ENCODE measurements at places on chromosomes 7 and 10.

DNA sequence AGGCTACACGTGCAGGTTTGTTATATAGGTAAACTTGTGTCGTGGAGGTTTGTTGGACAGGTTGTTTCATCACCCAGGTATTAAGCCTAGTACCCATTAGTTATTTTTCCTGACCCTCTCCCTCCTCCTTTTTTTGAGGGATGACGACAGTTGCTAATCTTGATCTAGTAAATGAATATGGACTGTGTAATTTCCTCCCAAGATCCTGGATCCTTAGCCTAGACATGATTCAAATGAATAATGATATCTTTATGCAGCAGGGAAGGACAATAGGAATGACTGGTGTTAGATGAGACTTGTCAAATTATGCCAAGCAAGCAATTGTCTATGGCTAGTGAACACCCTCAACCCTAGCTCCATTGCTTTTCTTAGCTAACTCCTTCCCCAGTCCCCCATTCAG, 156.2 kb downstream of the PLPP4 start:
- DNase-seq: no peak

- DNase-seq: no peak
Observed at GRCh38 chr7:80642871-80643270, 4.4 kb downstream of the CD36 start.

DNA sequence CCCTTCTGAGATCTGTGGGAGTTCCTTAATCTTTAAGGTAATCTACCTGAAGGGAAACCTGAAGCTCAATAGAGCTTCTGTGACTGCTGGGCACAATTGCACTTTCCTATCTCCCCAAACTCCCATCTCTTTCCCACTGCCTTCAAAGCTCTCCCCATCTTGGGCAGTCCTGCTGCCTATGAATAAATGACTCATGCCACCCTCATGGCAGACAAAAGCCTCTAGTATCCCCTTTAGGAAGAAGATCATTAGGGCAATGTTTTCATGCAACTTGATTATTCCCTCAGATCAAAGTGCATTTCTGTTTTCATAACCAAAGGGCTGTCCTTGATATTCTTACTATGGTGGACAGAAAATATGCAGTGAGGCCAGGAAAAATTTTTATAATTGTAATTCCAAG, 704.9 kb upstream of the LRRN3 start:
- no peak for DNase-seq

DNA sequence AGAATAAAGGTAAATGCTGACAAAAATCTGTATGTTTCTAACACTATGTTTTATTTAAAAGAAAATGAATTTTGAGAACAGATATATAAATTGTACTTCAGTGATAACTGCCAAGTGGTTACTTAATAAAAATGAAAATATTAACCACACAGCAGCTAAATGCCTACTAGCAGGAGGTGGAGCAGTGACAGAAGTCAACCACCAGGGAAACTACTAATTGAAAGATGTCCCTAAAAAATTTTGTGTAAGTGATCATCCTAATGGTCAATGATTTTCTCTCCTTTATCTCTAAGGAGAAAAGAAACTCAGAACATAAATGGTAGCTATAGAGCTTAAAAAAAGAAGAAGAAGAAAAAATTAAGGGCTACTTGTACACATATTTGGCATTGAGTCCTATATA, 22.9 kb downstream of the WNT16 start:
- no peak for DNase-seq

GRCh38 chr10:97914171-97914836, 64.7 kb downstream of the GOLGA7B start:
- no peak for DNase-seq

- DNase-seq: no peak
Observed at GRCh38 chr10:5033061-5033778, 29.6 kb upstream of the AKR1C2 start.

- no peak for DNase-seq
Observed at GRCh38 chr7:84484502-84485079, 290.0 kb upstream of the SEMA3A start.

GRCh38 chr10:125231116-125231812, 70.9 kb upstream of the CTBP2 start:
- no peak for DNase-seq

GRCh38 chr10:124648131-124648475, 96.1 kb downstream of the FAM53B start:
- no peak for DNase-seq

GRCh38 chr7:31890766-31891165, 179.4 kb downstream of the PDE1C start:
- DNase-seq: no peak

GRCh38 chr10:91103384-91104192, 116.9 kb upstream of the PCGF5 start:
- no peak for DNase-seq

Data from CD4-positive, alpha-beta T cell treated with Interleukin-2 at 100 ng/mL for 4 hours (primary cell).